Activated CD4-positive, CD25-positive, alpha-beta regulatory T cell (primary cell): ENCODE measurements at places on chromosomes 16 and 17.

DNA sequence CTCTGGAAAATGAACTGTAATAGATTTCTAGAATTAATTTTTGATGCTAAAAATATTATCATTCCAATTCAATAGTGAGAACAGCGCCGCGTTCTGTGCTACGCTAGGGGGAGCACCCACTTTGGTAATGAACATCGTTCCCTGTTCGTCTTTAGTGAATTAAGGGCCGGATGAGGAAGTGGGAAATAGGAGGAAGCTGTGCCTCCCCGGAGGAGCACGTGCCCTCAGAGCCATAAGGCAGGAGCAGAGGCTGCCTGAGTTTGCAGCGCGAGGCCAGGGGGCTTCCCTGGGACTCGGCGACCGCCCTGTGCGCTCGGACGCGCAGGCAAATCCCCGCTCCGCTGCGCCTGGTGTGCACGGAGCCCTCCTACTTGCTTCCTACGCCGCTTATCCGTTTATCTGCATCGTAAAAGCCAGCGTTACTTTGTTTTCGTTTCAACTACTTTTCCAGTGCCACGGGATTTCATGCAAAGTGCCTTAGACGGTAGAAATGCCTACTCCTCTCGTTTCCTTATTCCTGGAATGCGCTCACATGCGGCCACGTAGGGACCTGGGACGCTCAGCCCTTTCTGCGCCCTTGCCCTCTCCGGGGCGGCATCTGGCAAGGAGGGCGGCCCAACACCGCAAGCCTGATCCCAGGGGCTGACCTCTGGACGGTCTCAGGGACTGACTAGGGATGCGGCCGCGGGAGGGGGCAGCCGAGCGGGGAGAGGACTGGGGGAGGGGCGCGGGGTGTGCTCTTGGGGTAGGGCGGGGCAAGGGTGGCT, 76.4 kb downstream of the KCNJ12 start:
- DNase-seq, result no peak

DNA sequence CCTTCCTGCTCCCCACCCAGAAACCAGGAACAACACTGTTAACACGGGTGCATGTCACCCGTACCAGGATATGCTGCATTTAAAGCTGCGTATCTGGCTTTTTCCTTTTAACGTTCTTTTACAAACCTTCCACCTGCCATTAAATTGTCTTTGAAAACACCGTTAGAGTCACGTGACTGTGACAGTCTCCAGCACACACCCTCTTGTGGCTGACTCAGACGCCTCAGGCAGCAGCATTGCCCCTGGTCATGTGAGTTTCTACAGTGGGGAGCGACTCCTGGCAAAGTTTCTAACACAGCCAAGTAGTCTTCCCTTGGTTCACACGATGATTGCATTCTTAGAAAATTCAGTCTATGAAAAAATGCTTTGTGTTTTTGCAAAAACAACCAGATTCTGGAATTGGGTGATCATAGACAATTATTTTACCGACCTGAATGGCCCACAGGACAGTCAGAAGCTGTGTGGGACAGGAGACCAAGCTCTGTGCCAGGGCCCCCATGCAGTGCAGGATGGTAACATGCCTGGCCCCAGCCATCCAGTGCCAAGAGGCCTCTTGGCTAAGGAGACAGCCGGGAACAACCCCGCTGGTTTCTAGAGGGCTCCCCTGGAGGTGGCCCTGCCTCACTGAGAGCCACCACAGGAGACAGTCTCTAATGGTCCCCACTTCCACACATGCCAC, 199.1 kb downstream of the KATNIP start:
- DNase-seq, result no peak

DNA sequence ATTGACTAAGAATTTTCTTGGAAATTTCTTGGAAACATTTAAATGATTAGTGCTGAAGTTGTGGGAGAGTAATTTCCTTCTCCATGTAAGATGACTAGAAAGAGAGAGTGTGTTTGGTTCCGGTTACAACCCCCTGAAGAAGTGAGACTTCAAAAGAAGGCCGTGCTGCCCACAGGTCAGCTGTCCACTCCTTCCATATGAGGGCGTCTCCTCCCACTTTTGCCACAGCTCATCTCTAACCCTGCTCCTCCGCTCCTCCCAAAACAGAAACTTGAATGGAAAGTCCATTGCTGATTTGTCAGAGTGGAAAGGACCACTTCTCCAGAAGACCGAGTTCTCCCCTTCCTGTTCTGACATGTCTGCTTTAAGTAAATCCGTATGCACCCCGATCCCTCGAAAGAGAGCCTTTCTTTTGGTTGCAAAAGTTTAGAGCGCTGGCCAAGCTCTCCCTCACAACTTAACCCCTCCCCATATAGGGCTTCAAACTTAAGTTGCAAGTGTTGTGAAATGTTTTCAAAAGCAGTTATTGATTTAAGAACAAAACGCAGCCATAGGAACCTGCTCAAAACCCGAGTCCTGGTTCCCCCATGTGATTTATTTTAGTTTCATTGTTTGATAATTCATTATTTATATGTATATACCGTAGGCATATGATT, 129.5 kb downstream of the SOCS1 start:
- no peak for DNase-seq

- DNase-seq, result no peak
Measured at GRCh38 chr17:46191322-46192188, 1.7 kb downstream of the KANSL1 start.

- DNase-seq, result no peak
Measured at GRCh38 chr16:86878236-86879080, 300.1 kb downstream of the FOXL1 start.

DNA sequence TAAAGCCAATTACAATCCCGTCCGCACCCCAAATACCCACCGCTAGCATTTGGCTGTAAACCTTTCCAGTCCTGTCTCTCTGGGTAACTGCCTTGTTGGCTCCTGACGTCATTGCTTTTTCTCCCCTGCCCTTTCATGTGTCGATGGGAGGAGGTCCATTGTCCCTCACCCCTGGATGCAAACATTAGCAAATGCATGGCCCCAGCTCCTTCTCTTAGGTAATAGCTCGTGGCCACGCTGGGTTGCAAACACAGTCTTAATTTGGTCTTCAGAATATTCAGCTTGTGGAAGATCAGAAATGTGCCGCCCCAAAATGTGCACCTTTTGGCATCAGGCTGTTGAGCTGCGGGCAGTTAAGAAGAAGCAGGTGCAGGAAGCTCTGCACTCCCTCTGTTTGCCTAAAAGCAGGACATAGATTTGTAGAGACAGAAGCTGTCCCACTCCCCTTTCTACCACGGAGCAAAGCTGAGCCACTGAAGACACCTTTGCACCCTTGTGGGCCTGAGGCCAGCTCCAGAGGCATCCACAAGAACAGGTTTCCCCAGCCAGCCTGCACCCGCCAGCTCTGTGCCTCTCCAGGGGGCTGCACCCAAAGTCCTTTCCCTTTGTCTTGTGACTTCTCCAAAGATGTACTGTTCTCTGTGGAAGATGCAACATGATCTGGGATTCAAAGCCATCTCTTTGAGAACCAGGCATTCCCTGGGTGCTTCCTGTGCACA, 127.3 kb downstream of the MGAT5B start:
- no peak for DNase-seq

- no peak for DNase-seq
Measured at GRCh38 chr17:835263-835662, 53.1 kb downstream of the MRM3 start.

GRCh38 chr17:80445007-80445725, 30.2 kb downstream of the ENDOV start:
- no peak for DNase-seq

DNA sequence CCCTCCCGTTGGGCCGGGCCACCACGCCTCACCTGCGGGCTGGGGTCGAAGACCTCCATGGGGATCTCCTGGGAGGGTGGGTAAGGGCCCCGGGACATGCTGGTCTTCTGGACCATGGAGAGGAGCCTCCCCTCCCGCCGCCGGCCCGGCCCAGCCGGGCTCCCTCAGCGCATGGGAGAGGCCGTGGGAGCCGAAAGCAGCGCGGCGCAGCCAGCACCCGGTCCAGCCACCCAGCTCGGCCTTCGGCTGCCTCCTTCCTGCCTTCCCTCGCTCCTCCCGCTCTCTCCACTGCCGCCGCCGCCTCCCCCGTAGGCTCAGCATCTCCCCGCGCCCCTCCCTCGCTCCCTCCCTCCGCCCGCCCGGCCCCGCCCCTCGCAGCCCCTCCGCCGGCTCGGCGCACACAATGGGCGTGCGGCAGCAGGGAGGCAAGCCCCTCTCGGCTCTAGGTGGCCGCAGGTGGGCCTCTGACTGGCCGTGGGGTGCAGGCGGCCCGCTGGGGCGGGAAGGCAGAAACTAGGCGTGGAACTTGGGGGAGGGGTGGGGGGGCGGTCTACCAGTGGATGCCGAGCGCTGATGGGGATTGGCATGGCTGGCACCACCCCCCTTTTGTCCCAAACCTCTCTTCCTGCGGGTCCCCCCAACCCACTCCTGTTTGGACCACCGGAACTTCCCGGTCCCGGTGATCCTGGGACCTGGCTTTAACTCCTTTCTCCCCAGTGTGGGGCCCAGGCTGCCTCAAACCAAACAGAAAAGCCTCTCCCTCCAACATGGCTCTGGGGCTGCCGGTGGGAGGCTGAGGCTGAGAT, at the start of gene CACNB1:
TSS of gene CACNB1 (minus strand) at position 290 of the 806 bp plus-strand sequence. CDS start at position 116, 174 bp downstream.
- DNase-seq, result peak; percentile 50

GRCh38 chr16:50831751-50832150, 89.9 kb downstream of the CYLD start:
- no peak for DNase-seq

- no peak for DNase-seq
Measured at GRCh38 chr17:31398381-31399311, 7.2 kb downstream of the RAB11FIP4 start.

GRCh38 chr17:56801459-56802178, 32.1 kb downstream of the C17orf67 start:
- no peak for DNase-seq

GRCh38 chr16:3431779-3432219, 11.5 kb downstream of the ZNF597 start:
- peak; percentile 22 for DNase-seq

DNA sequence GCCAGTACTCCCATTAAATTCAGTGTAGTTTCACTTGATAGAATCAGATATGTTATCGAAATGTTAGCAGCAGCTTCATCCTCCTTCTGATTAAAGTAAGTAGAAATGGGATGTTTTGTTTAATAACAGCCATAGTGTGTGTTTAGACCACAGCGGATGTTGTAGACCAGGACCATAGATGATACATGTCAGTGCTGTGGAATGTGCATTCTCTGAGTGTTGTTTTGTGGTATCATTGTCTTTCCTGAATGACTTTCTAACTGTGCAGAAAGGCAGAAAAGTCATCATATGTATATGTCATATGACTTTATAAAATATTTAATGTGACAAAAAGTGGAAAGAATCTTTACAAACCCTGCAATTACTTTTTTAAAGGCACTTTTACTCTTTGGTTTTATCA, 55.6 kb downstream of the CYLD start:
- DNase-seq, result no peak

DNA sequence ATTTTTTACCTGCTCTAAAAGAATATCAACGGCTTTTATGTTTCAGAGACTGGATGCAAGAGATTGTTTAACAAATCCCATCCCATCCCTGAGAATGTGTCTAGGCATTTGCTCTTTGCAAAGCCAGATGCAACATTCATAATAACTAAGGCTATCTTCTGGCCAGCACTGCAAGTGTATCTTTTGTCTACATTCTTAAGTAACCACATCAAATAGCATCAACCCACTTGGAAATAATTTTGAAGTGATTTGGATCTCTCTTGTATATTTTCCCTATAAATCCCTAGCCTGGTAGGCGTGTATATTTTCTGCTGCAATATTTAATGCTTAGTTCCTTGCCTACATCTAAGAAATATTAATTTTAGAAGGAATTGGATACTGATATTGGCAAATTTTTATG, 64.3 kb downstream of the PIGL start:
- DNase-seq, result no peak

DNA sequence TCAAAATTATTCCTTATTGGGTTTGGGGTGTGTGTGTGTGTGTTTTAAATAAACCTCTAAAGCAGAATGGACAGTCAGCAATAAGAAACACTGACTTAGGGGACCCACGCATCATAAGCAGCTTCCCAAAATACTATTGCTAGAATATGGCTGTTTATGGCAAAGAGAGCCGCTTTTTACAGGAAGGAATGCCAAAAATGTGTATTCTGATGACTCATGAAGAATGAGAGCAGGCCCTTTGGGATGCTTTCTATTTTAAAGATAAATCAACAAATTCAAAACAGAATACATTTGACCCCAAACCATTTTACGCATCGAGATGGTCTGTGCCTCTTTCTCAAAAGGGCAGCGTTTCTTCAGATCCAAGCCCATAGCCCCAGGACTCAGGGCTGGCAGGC, 37.5 kb downstream of the ARHGAP17 start:
- no peak for DNase-seq

DNA sequence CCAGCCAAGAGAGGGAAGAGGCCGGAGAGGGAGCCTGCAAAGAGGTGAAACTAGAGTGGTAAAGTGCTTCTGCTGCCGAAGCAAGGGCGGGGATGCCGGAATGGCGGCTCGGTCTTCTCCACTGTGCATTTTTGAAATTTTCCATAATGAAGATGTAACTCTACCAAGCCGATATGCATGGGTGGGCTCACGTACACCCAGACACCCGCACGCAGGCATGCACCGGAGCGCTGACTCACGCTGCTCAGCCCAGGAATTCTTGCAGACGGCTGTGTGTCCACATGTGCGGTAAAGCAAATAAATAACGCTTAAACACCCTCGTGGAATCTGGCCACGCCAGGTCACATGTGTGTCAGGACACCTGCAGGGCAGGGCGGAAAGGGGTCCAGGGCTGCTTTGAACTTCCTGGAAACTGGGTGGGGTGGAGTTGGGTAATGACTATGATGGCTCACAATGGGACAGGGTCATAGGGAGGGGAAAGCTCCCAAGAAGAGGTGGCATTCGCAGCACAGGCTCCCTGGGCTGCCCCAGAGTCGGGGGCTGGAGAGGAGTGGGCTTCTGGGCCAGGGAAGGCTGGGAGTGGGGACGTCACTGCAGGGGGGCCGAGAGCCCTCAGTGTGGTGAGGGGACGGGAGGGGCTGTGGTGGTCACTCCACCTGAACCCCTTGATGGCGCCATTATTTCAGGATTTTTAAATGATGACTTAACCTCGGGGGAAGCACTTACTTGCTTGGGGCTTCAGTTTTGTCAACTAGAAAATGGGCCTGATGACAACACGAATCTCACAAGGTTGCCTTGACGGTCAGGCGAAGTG, 265.5 kb downstream of the PARN start:
- no peak for DNase-seq

DNA sequence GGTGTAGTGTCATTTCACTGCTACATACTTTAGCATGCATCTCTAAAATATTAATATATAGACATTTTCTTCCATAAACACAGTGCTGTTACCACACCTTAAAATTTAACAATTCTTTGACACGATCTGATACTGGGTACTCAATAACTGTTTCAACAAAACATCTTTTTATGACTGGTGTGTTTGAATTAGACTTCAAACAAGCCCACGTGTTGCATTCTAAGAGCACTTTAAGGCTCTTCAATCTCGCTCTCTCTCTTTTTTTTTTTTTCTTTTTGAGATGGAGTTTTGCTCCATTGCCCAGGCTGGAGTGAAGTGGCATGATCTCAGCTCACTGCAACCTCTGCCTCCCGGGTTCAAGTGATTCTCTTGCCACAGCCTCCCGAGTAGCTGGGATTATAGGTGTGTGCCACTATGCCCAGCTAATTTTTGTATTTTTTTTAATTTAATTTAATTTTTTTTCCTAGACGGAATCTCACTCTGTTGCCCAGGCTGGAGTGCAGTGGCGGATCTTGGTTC, 15.8 kb upstream of the SLC46A1 start:
- DNase-seq, result no peak

- DNase-seq, result no peak
Measured at GRCh38 chr16:48862087-48862532, 252.1 kb upstream of the N4BP1 start.

- DNase-seq, result no peak
Measured at GRCh38 chr17:65823713-65824112, 262.3 kb upstream of the AXIN2 start.

- no peak for DNase-seq
Measured at GRCh38 chr16:14373896-14374295, 256.2 kb downstream of the PARN start.

GRCh38 chr17:46733837-46734475, 84.5 kb downstream of the WNT3 start:
- DNase-seq, result no peak
